ENCODE measurements at places on chromosomes 3 and 15.

DNA sequence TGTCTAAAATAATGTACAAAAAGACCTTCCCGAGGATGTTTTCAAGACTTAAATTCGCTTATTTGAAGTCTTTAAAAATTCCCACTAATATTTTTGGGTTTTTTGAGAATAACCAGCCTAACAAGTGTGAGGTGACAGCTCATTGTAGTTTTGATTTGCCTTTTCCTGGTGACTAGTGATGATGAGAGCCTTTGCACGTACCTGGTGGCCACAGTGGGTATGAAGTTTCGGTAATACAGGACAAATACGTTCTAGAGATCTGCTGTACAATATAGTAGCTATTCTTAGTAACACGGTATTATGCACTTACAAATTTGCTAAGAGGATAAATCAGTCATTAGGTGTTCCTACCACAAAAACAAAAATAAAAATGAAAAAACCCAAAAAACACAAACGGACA lies 124.9 kb downstream of the GRM7 start:
- no peak for DNase-seq

DNA sequence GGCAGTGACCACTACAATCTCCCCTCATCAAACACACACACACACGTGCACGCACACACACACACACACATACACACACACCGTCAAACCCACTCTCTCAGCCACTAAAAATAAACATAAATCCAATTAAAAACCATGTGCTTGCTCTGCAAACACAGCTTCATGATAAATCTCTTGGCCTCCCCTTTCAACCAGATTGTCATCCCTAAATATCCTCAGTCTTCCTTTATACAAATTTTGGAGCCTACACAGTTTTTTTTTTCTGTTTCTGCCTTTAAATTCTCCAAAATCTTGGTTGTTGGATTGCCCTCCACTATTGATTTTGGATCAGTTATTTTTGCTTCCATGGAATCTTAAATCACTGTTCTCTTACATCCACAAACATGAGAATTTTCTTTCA lies 245.6 kb downstream of the SATB1 start:
- no peak for DNase-seq

GRCh38 chr15:100947760-100948429 lies 28.7 kb downstream of the LRRK1 start:
- no peak for DNase-seq

DNA sequence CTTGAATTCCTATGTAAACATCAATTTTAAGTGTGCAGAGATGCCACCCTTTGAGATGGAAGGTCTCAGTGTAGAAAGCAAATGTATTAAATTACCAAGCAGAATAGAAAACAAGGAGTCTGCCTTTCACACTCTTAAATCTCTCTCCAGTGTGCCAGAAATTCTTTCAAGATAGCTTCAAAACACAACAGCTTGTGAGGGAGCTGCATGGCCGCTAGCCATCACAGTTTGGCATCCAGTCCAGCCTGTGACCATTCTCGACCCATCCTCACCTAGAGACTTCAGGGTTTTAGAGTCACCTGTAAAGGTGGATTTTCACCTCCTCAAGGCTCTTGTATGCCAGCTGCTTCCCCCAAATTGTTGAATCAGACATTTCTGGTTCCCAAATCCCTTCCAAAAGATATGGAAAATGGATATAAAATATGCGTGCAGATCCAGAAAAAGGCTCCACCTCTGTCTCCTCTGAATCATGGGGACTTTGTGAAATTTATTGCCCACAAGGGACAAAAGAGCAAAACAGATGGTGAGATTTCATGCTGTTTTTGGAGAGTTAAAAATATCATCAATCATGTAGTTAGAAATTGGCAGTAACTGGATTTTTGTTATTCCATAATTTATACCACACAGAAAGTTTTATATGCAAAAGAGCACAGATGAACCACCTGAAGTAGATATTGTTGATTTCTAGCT lies 114.2 kb upstream of the THRB start:
- DNase-seq = no peak

GRCh38 chr3:172118019-172118418 lies 78.6 kb downstream of the FNDC3B start:
- DNase-seq = no peak

- no peak for DNase-seq
Measured at GRCh38 chr3:194294199-194294894, 56.8 kb downstream of the CPN2 start.

DNA sequence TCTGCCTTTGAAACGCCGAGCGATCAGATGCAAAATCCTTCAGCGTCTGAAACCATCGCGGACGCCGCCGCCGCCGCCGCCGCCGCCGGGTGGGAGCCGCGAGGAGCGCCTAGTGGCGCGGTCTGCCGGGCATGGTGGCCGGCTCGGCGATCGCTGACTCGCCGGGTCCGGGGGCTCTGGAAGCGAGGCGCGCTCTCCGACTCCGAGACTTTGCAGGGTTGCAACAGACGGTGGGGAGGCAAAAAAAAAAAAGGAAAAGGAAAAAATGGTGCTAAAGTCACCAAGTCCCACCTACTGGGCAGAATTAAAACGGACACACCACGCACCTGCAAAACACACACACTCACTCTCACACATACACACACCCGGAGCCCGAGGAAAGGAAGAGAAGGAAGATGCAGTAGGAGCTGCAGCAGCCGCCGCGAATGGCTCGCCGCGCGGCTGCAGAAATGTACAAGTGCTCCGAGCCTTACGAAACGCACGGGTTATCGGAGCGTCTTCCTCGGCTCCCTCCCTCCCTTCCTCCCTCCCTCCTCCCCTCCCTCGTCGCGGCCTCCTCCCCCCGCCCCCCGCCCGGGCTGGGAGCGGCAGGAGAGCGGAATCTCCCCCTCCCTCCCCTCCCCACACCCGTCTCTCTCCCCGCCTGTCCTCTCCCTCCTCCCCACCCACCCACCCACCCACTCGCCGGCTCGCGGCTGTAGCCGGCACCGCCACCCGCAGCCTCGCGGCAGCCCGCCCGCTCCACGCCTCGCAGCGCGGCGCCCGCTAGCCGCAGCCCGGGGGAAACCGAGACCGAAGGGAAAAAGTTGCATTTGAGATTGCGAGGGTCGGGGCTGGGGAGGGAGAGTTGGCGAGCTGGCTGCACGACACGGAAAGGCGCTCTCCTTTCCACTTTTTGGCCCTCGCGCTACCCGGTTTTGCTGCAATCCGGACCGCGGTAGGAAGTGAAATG lies at the start of gene NTRK3:
Gene NTRK3 (minus strand): TSS at position 461 of the 952 bp plus-strand sequence. CDS start 586 bp downstream, outside the sequence.
- no peak for DNase-seq

GRCh38 chr3:50003216-50003615 lies 63.3 kb downstream of the RBM6 start:
- DNase-seq = no peak

- no peak for DNase-seq
Measured at GRCh38 chr15:79314811-79315210, 3.9 kb downstream of the TMED3 start.

DNA sequence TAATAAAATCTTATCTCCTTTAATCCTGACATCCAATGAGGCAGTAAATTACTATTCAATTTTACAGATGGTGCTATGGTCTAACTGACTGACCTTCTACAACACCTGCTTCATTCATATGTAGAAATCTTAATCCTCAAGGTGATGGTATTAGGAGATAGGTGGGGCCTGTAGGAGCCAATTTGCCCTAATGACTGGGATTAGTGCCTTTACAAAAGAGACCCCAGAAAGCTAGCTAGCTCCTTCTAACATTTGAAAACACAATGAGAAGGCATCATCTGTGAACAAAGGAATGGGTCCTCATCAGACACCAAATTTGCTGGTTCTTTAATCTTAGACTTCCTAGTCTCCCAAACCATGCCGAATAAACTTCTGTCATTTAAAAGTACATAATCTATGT lies 137.4 kb upstream of the UBP1 start:
- no peak for DNase-seq

DNA sequence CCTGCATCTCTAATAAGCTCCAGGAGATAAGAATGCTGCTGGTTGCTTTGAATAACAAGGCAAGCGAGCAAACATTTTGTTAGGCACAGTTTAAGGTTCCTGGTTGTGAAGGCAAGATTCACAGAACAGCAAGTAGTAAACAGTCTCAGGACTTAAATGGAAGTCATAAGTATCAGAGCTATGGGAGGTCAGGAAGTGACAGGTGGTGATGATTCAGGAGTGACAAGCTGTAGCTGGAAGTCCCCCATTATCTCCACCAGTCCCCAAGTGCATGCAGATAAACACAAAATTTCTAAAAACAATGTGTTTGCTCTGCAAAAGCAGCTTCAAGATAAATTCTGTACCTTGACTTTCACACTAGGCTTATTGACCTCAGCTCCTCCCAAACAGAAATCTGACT lies 3.3 kb downstream of the FETUB start:
- no peak for DNase-seq

DNA sequence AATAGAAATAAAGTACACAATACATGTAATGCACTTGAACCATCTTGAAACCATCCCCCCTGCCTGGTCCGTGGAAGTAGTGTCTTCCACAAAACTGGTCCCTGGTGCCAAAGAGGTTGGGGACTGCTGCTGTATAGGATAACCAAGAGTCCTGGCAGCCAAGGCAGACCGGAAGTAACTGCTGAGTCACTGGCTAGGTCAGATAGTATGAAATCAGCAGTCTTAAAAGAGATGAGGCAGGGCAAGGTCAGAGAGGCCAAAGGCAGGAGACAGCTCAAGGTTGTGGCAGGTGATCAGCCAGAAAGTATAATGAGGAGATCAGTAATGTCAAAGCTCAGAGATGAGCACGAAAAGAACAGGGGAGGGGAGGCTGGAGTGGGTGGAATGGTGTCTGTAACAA lies 60.2 kb downstream of the MAP3K13 start:
- DNase-seq = no peak

- DNase-seq = no peak
Measured at GRCh38 chr3:19487386-19487785, 339.1 kb downstream of the KCNH8 start.

GRCh38 chr3:130699765-130700164 lies 46.9 kb downstream of the PIK3R4 start:
- DNase-seq = no peak

DNA sequence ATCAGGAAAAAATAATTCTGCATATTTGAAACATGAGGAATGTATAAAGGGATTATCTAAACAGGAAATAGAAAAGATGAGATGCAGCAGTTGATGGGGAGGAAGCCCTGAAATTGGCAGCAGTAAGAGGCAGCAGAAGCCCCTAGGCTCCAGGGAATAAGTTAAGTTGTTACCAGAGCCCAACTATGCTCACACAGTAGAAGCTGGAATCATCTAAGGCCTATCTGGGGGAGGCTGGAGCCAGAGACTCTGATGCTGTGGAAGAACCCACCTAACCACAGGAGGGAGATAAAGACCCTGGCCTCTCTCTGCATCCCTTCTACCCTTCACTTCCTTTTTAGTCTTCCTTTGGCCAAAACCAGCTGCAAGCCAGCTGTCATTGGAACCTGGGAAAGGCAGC lies 519.7 kb downstream of the DIPK2A start:
- no peak for DNase-seq

DNA sequence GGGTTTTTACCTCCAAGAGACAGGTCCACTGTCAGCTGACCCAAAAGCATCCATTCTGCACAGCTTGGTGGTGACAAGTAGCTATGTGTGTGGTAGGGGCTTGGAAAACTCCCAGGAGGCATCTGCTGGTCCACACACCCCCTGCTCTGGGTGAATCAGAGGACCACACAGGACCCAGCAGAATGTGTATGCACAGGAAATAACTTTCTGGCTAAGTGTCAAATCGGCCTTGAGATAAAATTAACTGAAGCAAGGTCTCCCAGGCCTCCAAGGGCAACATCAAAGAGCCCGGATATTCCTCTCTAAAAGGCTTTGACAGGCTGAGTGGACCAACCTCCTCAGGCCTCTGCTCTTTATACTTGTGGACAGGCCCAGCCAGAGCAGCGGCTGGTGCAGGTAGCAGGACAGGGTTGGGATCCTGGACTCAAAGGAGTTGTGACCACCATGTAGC lies 66.5 kb downstream of the CTNNB1 start:
- DNase-seq = no peak

- no peak for DNase-seq
Measured at GRCh38 chr3:41088882-41089281, 110.4 kb upstream of the CTNNB1 start.

DNA sequence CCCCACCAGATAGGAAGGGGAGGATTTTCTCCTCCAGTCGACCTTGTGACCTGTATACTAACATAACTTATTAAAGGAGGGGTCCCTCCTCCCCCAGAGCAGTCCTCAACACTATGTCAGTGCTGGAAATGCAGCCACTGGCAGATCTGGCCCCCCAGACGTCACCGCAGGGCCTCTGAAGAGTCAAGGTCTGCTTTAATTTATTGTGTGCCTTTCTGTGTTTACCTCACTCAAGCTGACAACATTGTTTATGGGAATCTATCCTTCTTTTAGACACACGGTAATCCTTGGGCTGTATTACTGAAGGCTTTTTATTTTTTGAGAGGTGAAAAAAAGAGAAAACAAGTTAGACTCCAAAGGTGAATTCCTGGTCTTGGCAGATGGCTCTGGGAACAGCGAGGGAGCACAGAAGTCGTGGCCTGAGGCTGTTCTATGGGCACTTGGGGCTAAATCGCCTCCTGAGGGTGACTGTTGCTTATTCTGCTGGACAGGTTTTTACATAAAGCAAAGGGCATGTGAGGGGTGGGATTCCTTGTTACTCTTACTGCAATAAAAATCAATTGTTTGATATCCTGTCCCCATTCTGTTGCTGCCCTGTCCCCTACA lies 13.5 kb upstream of the NR2C2 start:
- DNase-seq = no peak

- no peak for DNase-seq
Measured at GRCh38 chr3:40299721-40300335, 9.7 kb upstream of the EIF1B start.

GRCh38 chr3:31448882-31449243 lies 83.9 kb upstream of the STT3B start:
- no peak for DNase-seq

DNA sequence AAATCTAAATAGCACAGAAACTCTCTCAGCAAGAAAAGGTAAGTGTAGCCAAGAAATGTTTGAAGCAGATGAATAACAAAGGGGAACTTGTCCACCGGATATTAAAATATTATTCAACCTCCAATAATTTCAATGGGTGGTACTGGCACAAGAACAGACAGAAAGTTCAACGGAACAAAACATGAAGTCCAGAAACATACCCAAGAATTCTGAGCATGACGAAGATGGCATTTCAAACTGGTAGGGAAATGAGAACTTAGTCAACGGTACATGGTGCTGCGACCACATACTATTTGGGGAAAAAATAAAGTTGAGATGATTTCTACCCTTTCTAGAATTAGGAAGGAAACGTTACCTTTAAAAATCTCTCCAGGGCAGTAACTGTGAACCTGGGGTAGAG lies 5.5 kb downstream of the CHSY1 start:
- no peak for DNase-seq

DNA sequence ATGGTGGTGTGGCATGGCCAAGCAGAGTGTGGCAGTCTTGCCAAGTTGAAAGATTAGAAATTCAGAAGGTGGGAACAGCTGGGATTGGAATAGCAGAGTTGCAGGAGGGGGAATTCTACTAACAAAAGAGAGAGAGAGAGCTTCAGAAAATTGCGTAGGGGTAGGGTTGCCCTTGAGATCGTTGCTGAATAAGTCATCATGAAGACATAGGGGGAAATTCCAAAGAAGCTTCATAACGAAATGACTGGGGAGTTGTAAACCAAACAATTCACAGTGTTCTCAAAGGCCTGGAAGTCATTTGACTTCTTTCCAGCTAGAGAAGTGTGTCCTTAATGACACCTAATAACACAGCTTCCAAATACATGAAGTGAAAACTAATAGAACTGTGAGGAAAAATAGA lies 26.3 kb upstream of the TIPARP start:
- DNase-seq = no peak
